Foreskin fibroblast (primary cell): ENCODE measurements at places on chromosomes 1 and 21.

DNA sequence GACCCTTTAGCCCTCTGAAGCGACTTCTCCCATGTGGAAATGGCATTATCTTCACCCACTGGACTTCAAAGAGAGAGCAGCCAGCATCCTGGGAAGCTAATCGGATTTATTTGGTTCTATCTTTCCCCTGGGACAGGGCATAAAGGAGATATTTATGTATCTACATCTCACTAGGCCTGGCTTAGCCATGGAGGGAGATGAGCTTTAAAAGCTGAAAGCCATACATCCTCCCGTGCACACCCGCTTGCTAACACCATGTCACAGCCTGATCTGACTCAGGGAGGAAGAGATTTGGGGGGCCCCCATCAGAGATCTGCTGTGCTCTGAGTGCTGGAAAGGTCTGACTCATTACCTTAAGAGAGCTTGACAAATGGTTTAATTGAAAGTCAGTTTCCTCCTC is 155.9 kb downstream of the PLXNA2 start:
- DNase-seq = no peak

GRCh38 chr1:160168609-160169369 is 17.4 kb downstream of the ATP1A4 start:
- DNase-seq = no peak

DNA sequence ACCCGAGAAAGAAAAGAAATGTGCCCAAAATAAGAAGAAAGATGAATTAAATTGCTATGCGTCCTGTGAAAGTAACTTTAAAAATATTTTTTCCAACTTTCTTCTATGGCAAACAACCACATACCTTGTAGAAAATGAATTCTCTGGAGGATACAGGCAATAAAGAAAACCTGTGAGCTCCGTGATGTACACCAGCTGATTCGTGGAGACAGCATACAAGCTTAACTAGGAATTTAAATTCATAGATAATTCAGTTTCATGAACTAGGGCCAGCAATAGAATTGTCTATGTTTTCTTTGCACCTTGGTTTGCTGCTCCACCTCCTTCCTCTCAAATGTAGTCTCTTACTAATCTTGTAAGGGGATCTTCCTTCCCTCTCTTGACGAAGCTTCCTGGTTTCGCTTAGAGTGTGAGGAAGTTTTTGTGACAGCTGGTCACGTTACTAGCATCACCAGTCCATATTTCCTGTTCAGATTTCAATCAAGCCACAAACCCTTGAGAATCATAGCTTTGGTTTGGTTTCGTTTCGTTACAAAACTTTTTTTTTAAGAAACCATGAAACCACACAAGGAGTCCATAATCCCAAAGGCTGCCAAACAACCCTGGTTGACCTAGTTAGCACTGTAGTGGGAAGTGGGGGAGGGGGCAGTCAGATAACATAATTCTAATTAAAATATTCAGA is 35.8 kb downstream of the GREM2 start:
- DNase-seq = peak; percentile 28

DNA sequence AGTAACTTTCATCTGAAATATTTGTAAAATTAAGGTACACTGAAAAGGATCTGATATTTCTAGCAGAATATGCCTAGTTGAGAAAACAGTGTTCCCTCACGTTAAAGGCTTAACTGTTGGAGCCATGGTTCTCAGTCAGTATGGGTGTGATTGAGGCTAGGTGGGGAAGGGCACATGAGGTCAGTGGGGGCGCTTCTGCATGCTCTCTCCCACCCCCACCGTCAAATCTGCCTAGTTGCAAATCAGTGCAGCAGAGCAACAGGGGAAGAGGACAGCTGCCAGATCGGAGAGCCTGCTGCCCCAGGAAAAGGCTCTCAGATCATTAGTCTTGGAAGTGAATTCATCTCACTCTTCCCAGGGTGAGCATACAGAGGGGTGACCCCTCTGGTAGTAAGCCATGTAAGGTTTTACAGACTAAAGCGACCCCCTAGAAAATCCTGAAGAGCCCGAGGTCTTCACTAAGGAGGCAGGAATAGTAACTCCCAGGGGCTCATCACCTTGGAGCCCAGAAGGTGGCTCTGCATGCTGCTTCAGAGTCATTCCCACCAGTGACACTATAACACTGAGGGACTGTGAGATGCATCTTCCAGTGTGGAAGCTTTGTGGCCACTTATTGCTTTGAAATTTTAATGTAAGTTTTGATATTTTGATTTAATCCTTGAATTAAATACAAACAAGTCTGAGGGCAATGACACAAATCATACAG is 83.1 kb upstream of the BARHL2 start:
- DNase-seq = no peak

DNA sequence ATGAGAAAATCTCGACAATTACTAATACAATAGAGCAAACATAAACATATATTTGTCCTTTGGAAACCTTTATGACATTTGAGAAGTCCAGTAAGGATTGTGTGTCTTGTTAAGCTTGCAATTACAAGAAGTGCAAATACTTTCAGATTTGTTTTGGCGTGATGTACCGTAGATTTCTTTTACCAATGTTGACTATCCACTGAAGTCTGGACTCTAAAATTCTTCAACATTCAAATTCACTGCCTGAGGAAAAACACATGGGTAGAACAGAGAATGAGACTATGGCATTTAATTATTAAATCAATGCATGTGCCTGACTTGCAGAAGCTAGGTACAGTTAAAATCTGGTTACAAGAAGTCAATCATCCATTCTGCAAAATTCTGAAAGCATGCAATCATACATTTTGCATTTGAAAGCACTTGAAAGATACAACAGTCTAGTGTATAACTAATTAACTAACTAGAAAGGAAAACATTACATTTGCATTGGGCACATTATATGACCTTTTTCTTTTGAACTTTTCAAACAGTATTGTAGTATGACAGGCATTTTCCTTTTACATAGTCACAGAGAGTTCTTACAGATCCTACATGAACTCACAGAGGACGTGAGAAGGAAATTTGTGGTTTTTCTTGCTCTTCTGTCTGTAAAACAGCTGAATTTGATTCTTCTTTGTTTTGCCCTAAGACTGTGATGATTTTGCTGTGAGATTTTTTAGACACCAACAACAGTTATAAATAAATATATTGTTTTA is 511.1 kb upstream of the ADGRL4 start:
- DNase-seq = no peak
